GM03348 (cell line): ENCODE measurements at places on chromosomes 13 and 19.
A peak's percentile ranks its signal among the peaks of the same experiment; 100 is the strongest.

DNA sequence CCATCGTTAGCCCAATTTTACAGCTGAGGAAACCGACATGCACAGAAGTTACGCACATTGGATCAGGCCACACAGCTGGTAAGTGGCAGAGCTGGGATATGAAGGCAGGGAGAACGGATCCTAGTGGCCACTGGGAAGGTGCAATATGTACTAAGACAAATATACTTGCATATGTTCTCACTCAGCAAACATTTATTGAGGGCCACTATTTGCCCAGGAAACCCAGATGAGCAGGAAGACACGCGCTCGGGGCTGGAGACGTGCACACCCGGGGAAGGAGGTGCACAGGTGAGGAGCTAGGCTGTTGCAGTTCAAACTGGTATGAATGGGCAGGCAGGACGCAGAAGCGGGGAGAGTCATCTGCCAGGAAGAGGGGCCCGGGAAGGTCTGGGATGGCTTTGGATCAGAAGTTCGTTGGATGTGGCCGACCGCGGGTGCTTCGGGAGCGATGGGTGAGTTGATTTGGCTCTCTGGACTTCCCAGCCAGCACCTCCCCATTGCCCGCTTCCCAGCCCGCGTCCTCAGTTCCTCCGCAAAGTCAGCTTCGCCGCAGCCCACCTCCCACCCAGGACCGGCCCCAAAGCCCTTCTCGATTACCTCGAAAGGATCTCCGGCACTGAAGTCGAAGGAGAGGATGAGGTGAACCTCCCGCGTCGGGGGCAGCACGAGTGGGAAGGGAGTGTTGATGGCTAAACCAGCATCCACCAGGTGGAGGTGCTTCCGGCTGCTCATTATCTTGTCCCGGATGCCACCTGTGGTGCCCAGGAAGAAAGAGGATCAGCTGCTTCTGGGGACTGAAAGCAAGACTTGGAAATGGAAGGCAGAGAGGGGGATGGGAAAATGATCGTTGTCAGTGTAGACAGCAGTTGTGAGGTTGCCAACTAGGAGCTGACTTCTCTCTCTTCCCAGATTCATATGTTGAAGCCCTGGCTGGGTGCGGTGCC is 17.8 kb upstream of the CABP5 start:
- no peak for DNase-seq

DNA sequence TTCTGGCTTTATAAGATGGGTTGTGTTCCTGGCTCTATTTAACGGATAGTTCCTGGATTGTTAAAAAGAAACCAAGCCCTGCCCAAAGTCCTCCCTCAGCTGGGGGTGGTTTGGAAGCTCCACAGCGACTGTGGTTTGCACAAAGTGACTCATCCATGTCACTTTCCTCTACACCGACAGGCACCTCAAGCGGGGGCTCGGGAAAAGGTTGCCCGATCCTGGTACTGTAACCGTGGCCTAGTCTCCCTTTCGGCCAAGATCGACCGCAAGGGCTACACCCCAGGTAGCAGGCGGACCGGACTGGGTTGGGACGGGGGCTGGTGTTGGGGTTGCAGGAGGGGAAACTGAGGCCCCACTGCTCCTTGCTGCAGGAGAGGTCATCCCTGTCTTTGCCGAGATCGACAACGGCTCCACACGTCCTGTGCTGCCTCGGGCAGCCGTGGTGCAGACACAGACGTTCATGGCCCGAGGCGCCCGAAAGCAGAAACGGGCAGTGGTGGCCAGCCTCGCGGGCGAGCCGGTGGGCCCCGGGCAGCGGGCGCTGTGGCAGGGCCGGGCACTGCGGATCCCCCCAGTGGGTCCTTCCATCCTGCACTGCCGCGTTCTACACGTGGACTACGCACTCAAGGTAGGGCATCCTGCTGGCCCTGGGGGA is 1.6 kb downstream of the ARRDC2 start:
- DNase-seq: no peak

GRCh38 chr19:328025-328505 is 16.5 kb downstream of the MIER2 start:
- DNase-seq: no peak

DNA sequence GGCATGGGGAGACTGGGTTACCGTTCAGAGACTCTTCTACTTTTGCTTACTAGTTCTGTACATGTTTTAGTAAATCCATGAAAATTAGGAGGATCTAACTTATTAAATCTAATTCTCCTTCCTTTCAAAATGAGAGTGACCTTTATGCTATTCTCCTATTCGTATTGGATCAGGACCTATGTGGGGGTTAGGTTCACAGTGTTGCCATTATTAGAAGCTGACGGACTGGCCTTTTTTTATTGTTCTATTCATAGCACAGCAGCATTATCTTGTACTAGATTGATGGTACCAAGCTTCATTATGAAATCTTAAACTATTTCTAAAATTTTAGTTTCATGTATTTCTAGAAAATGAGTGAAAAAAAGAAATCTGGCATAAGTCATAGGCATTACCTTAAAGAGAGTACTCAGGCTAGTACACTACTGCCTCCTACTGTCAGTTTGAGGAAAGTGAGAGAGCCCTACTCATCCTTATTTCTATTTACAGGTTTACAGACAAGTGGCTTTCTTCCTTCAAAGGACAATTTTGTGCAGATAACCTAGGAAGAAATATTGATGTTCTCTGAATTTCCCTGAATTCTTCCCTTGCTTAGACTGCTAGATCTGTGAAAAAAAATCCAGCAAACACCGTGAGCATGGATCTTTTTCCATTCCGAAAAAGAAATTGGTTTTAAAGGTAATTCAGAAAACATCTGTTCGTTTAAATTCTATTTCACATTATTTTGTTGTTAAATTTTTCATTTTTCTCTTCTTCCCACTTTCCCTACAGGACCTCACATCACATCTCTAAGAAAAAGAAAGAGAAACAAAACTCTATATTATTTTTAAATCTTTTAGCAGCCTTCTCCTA is 485.5 kb downstream of the DIAPH3 start:
- DNase-seq: peak; percentile 62

DNA sequence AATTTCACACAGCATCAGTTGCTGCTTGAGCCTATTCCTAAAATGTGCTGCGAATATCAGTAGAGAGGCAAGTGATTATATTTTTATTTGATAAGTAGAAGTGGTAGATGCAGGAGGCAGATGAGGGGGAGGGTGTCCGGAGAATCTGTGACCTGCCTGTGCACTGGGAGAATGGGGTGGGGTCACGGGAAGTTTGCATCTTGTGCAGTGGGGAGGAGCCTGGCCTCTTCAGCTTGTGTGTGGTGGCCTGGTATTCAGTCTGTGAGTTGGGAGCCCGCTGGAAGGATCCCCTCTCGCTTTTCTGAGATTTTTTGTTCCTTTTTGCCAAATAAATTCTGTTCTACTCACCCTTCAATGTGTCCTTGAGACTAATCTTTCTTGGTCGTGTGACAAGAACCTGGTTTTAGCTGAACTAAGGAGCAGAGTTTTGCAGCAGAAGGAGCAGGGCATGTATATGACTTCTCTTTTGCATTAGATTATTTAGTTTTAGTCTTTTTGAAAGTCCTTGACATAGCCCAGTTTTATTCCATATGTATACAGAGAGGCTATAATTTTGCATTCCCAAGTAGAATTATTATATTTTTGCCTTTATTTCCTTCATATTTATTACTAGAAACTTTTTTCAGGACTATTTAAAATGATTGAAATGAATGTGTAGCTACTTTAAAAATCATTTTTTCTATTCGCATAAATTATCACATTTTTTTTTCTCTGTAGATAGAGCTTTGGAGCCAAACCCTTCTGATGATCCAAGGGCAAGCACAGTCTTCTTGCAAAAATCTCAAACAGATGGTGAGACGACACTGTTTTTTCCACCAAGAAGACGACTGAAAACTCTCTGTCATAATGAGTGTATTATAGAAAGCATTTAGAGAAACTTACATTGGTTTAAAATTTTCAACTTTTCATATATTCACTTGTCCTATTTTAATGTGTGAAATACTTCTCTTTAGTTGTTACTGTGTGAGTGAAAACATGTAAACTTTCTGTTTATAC is 1257.2 kb downstream of the UQCRFS1 start:
- no peak for DNase-seq

DNA sequence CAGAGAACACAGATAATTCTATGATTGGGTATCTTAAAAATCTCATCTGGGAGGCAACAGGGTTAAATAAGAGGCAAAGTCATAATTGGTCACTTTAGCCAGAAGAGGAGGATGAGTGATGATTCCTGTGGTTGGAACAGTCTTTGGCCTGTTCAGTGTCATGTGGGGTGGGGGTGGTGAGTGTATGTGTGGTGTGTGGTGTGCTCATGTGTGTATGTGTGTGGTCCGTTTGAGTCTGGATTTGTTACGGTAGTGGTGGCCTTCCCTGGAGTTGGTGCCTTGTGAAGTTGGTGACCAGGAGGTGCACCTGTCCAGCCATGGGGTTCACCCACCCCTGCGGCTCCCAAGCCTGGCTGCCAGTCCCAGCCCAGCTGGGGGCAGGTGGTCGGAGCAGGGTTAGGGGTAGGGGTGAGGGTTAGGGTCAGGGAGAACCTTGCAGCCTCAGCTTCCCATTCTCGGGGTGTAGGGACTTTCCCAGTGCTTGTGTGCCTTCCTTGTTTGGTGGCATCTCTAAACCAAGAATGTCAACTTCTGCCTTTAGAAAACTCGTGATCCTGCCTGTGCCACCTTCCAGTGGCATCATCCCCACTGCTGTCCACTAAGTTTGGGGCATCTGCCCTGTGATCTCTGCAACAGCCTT is 97.5 kb downstream of the RAB20 start:
- DNase-seq: no peak

GRCh38 chr13:48776401-48776800 is 122.7 kb downstream of the CYSLTR2 start:
- no peak for DNase-seq

- DNase-seq: no peak
These were observed 855.9 kb upstream of the KLHL1 start for GRCh38 chr13:70964124-70964523.

GRCh38 chr13:75985132-75985531 is 349.0 kb downstream of the LMO7 start:
- no peak for DNase-seq

DNA sequence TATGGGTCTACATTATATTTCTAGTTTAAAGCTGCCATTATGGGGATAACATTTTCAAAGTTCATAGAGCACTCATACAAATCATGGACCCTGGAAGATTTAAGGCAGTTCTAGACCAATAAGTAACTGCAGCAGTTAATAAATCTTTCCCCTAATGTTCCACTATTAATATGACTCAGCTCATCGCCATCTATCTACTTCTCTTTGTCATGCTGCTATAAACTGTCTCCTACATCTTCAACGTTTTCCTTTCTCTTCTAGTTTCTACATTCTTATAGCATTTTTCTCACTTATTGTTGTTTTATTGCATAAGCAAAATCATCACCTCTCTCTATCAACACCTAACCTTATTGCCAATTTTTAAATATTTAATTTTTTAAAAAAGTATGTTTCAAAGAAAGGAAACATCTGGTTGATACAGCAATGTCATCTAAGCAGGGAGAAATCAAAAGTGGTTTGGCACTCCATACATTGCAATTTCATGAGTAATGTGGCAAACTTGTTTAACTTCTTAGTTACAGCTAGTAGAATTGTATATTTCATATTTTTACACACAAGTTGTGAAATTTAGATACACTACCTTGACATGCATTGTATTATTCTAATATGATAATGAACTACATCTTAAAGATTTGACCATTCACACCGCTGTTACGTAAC is 1500.4 kb upstream of the MIR17HG start:
- DNase-seq: no peak

- DNase-seq: no peak
These were observed 41.4 kb downstream of the CEBPG start for GRCh38 chr19:33414667-33415605.

GRCh38 chr13:21932996-21933395 is 262.1 kb downstream of the FGF9 start:
- DNase-seq: no peak

GRCh38 chr13:94483970-94484369 is 4.5 kb upstream of the DCT start:
- DNase-seq: no peak

DNA sequence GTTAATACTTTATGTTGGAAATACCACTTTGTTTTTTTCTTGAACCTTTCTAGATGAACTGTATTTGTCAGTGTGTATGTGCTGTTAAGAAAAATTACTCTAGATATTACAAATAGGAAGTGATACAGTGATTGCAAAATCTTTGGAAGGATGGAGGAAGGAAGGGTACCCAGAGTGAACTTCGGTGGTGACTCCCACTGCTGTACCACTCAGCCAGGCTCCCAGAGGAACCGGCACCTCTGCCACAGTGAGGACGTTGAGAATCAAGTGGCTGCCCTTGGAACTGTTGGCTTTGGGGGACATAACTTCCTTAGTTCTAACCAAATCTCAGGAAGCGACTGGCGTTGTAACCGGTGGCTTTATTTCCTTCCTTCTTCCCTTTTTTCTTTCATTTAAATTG is 184.7 kb downstream of the PCCA start:
- DNase-seq: no peak

- DNase-seq: no peak
These were observed 89.2 kb upstream of the ARGLU1 start for GRCh38 chr13:106657104-106657503.

GRCh38 chr19:40266119-40266518 is 19.0 kb downstream of the AKT2 start:
- no peak for DNase-seq

GRCh38 chr13:27168906-27169657 is 2.5 kb downstream of the USP12 start:
- peak; percentile 19 for DNase-seq

DNA sequence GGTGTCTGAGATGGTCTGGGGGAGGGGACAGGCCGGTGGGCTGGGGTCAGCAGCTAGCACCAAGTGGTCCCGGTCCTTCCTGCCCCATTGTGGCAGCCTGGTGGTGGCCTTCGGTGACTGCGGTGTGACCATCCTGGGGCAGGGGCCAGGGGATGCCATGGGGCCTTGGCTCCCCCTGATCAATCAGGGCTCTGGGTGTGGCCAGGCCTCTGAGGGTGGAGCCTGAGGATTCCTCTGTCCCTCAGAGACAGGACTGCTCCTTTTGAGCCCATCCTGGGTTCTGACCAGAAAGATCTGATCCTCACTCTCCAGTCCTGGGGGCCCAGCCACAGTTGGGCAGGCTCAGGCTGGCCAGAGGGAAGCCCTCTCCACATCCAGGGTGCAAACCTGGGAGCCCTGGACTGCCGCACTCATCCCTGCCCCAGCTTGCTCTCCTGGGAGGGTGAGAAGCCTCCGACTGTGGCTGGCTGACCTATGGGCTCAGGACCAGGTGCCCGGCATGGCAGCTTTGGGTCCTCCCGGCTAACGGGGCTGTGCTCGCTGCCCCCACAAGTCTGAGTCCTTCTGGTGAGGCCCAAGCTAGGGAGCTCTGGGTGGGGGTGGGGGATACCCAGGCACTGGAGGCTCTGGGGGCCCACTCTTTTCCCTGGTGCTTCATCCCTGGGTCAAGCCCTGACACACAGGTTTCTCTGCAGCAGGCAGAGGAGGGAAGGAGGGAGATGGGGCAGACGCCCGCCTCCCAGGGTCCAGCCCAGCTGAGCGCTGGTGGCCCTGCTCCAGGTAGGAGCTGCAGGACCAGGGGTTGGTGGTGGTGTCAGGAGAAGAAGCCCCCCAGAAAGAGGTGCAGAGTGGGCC is 59.5 kb downstream of the IER2 start:
- peak; percentile 56 for DNase-seq

DNA sequence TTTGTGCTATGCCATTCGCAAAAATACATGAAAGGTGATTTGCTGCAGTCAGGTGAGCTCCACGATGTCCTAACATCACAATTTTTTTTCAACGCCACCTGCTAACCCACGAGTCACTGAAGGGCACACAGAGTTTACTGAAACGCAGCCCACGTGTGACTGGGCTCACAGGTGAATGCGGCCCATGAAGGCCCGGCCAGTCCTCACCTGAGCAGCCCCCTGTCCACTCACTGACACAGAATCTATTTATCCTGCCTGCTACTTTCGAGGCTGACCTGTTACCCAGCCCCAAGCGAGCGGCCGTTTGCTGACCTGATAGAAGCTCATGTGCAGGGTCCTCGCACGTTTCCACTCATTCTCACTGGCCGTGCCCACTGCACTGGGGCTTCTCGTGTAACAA is 121.9 kb upstream of the SOX1 start:
- no peak for DNase-seq
